ENCODE measurements at places on chromosomes 7 and 10. TPM values are rescaled to one million over a fixed set of nuclear protein-coding genes. Genes with fewer than 3 reads are reported as not detected.

PTPN20 gene
- 0.73 TPM for total RNA-seq

TUBAL3 gene
- not detected for total RNA-seq

SFRP5 gene
- total RNA-seq = 0.52 TPM

TET1 gene
- 1.5 TPM for total RNA-seq

IL2RA gene
- 3.7 TPM for total RNA-seq

MKX gene
- total RNA-seq = not detected

ADIRF gene
- total RNA-seq = not detected

EEPD1 gene
- total RNA-seq = 4.1 TPM

PPP1R9A gene
- 1.6 TPM for total RNA-seq

RPEL1 gene
- not detected for total RNA-seq

SCART1 gene
- 1.5 TPM for total RNA-seq

BUB3 gene
- total RNA-seq = 99.9 TPM

Data from mononuclear cell (primary cell).